ENCODE measurements at places on chromosomes 7 and 10.
A peak's percentile ranks its signal among the peaks of the same experiment; 100 is the strongest.

- no peak for DNase-seq
These were observed 305.2 kb upstream of the ETV1 start for GRCh38 chr7:14294637-14295036.

- no peak for DNase-seq
These were observed 85.5 kb downstream of the WIPF3 start for GRCh38 chr7:29891766-29892165.

- no peak for DNase-seq
These were observed 58.5 kb downstream of the TRUB1 start for GRCh38 chr10:114996542-114996941.

- no peak for DNase-seq
These were observed 11.6 kb downstream of the PDZD7 start for GRCh38 chr10:101019440-101019703.

- no peak for DNase-seq
These were observed 34.2 kb downstream of the KLF6 start for GRCh38 chr10:3750854-3751253.

DNA sequence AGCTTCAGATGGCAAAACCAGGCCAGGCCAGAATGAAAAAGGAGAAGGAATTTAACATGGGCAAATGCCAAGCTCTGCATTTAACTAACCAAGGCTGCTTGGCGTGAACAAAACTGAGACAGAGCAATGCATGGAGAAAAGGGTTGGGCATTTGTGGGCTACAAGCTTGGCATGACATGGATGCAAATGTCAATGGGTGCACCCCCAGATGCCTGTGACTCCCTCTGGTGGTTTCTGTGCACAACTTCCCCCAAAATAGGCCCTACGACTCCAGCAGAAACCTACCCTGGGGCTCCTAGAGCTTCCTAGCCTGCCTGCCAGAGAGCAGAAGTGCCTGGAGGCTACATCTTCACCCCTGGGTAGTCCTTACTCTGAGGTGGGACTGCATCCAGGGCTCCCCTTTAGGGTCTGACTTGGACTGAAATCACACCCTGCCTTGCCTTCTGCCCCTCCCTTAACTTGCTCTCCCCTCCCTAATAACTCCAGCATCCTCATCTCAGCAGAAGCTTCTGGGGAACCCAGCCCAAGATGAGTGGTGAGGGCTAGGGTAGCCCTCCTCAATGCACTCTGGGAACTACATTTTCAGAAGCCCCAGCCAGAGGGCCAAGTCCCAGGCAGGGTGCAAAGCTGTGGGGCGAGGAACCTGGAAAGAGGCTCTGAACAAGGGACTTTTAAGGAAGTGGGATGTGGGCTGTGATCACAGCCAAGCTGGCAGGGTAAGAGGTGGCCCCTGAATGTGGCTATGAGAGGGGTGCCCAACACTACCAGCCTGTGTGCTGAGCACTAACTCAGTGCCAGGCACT lies 11.3 kb downstream of the GPRIN2 start:
- DNase-seq = no peak

DNA sequence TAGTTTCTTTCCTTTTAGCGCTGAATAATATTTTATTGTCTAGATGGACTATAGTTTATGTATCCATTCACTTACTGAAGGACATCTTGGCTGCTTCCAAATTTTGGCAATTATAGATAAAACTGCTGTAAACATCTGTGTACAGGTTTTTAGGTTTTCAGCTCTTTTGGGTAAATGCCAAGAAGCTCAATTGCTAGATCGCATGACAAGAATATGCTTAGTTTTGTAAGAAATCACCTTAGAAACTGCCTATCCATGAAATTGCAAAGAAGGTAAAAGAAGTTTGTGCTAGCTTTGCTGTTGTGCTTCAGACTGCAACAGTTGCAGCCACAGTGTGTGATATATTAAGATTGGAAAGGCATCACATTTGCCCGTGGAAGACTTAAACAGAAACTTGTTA lies 103.2 kb upstream of the TNS3 start:
- no peak for DNase-seq

DNA sequence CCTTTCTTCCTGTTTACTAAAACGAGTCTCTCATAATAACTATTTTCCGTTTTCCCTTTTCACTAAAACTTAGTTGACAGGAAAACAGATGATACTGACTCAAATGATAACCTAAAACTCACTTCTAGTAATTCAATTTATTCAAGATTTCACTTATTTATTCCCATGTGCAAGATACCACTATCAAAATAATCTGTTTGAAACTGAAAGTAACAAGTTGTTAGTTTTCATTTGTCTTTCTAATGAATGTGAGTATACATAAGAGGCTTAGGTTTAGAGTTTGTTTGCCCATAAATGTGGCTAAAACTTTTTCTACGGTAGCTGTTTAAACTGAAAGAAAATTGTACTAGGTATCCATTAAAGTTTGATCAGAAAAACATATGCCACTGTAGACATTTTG lies 314.9 kb upstream of the STEAP1 start:
- no peak for DNase-seq

- DNase-seq = no peak
These were observed 198.5 kb downstream of the PAXIP1 start for GRCh38 chr7:154804449-154804848.

- DNase-seq = no peak
These were observed 719.6 kb upstream of the GRM3 start for GRCh38 chr7:85924062-85924461.

- DNase-seq = no peak
These were observed 87.4 kb downstream of the FOXL3 start for GRCh38 chr7:377080-378040.

DNA sequence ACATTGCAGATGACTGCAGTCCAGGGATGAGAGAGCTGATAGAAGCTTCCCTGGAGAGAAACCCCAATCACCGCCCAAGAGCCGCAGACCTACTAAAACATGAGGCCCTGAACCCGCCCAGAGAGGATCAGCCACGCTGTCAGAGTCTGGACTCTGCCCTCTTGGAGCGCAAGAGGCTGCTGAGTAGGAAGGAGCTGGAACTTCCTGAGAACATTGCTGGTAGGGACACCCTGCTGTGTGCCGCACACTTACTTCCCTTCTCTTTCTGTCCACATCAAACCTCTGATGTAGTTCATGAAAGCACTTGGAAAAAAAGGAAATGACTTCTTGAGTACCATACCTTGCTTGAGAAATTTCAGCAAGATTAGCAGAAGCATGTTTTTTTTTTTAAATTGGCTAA lies 25.3 kb downstream of the MAP3K8 start:
- peak; percentile 57 for DNase-seq

DNA sequence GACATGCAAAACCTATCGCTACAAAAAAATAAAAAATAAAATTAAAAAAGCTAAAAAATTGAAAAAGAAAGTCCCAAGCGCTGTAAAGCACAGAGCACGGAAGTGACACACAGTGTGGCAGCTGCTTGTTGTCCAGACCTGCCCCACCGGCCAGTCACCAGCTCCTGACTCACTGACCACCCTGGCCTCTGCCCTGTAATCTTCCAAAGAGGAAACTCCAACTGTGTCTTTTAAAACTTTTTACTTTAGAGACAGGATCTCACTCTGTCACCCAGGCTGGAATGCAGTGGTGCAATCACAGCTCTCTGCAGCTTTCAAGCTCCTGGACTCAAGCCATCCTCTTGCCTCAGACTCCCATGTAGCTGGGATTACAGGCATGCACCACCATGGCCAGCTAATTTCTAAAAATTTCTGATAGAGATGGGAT lies 23.6 kb downstream of the GNA12 start:
- no peak for DNase-seq

- DNase-seq = no peak
These were observed 132.4 kb downstream of the CDK14 start for GRCh38 chr7:90728568-90728967.

- DNase-seq = no peak
These were observed 141.5 kb downstream of the MTPAP start for GRCh38 chr10:30207485-30208052.

- no peak for DNase-seq
These were observed 57.8 kb downstream of the EVX1 start for GRCh38 chr7:27300421-27300820.

DNA sequence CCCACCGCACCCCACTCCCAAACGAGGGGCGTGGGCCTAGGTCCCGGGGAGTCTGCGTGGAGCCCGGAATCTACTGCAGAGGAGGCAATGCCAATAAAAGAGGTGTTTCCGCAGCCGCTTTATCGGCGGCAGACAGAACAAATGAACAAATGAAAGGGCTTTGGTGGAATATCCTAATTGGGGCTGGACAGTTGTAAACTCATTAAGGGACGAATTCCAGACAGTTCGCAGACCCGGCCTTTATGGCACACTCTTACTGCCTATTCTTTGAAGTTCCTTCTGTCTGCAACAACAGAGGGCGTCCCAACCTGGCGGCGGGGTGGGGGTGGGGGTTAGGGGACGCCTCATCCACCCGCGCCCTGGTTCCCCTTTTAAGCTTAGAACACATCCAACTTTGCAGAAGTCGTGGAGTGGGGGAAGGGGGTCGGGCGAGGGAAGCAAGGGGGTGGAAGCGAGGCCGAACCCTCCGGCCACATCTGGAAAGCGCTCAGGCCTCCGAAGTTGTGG lies 4.1 kb downstream of the HOXA9 start:
- DNase-seq = peak; percentile 21

GRCh38 chr10:131271966-131272365 lies 39.6 kb downstream of the TCERG1L start:
- DNase-seq = no peak

DNA sequence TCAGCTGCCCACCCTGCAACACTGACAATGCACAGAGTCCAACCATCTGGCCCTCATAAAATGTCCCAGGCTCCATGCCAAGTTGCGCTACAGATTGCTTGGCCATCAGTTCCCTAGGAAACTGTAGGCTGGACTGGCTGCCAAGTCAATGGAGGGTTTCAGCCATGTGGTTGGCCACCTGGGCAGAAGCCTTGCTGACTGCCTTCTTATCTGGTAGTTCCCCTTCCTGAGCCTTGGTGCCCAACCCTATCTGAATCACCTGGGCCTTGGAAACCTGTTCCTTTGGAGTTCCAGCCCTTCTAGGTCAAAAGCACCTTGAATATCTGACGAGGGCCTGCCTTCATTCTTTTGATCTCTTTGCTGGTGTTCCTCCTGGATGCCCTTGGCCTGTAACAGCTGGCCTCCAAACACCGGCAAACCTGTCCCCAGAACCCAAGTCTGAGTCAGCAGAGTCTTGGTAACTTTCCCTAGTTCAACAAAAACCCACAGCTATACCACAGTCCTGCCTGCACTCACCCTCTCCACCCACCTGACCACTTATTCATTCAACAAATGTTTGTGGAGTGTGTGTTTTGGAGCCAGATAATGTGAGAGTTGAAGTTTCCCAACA lies 37.4 kb upstream of the KDM7A start:
- DNase-seq = no peak

DNA sequence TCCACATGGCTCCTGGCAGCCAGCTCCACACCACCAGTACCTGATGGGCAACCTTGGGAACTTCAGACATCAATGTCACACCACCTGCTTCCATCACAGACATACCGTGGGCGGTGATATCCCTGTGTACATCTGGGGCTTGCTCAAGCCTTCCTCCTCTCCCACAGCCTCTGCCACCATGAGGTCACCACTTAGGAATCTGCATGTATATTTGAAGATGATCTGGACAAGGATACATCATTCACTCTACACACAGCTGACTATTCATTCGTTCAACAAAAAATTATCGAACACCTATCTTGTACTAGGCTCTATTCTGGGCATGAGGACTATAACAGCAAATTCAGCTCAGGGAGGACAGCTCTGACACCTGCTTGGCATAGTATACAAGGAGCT lies 6.8 kb downstream of the DLG5 start:
- DNase-seq = no peak

DNA sequence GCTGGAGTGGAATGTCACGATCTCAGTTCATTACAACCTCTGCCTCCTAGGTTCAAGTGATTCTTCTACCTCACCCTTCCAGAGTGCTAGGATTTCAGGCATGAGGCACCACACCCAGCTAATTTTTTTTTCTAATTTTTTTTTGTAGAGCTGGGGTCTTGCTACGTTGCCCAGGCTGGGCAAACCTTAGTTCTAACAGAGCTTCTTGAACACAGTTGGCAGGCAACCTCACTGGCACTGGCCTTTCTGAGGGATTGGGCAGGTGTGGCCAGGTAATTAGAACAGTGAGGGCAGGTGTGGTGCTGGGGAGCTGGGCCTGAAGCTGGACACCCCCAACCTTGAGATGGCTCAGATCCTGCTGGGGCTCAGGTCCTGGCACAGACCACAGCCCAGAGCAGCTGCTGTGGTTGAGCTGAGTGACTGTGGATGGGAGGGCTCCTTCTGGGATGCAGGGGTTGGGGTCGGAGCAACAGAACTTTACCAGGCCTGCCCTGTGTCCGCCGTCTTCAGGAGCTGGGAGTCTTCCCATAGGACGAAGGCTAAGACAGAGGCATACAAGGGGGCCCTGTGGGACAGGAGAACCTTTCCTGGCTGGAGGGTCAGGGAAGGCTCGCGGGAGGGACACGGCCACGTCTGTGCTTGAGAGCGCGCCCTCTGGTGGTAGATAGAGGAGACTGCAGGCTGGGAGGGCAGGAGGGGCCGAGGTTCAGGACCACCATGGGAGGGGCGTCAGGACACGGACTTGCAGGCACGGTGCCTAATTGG lies 48.2 kb downstream of the COL26A1 start:
- no peak for DNase-seq

DNA sequence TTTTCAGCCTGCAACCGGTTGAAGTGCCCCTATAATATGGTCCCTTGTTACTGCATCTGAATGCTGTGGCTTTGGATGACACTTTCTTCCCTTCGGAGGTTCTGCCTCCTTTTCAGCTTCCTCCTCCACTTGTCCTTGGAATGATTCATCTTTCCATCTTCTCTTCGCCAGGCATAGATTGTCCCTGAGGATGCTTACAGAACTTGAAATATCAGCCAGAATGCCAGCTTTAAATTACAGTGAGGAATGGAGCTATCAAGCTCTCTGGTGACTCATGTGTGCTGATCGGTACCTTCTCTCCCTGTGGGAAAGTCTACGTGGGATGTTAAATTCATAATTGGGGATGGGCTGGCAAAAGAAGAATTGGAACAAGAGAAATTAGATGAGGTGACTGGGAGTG lies 45.9 kb upstream of the PDK4 start:
- peak; percentile 22 for DNase-seq

- DNase-seq = no peak
These were observed 158.1 kb downstream of the MAD1L1 start for GRCh38 chr7:2074691-2075090.

GRCh38 chr10:91251430-91252056 lies 31.1 kb downstream of the PCGF5 start:
- DNase-seq = peak; percentile 92
